ENCODE measurements at places on chromosomes 6 and 20.

DNA sequence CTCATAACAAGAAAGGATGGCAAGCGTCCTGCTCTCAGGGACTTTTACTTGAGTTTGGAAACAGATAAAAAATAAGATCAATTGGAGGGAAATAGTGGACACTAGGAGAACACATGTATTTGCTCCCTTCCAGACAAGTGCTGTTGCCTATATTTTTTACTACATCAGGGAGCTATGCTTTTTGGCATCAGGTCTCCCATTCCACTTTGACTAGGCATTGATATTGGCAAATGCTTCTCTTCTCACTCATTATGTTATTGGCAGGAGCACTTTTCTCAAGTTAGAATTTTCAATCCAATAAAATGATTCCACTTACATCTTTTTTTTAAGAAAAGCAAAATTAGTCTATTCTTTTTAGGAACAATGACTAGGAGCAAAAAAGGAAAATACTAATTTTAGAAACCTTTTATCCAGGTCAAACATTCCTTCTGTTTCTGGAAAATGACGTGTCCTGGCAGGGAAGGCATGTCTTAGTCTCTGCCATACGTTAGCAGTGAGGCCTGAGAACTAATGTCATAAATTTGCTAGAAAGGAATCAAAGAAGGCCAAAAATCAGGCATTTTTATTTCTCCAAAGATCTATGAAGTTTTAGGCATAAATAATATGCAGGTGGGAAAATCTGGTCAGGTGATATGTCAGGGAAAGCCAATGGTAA lies 21.4 kb downstream of the BCAS1 start:
- no peak for DNase-seq

DNA sequence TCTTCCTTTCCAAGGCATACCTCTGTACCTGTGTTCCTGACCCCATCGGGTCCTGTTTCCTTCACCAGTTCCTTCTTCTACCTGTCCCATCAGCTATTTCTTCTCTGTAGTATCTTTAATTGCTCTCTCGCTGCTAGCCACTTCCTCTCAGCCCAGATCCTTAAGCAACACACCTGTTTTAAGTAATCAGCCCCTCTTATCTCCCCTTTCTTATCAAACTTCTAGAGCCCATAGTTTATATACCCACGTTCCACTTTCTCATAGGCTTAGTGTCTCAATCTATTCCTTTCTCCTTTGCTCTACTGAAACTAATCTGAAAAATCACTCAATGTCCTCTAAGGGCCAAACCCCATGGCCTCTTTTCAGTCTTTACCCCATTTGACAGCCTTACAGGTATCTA lies 239.6 kb downstream of the BTBD9 start:
- no peak for DNase-seq

GRCh38 chr6:106385530-106385929 lies 25.0 kb downstream of the CRYBG1 start:
- DNase-seq = no peak

GRCh38 chr20:51828762-51829161 lies 26.4 kb upstream of the SALL4 start:
- DNase-seq = no peak

DNA sequence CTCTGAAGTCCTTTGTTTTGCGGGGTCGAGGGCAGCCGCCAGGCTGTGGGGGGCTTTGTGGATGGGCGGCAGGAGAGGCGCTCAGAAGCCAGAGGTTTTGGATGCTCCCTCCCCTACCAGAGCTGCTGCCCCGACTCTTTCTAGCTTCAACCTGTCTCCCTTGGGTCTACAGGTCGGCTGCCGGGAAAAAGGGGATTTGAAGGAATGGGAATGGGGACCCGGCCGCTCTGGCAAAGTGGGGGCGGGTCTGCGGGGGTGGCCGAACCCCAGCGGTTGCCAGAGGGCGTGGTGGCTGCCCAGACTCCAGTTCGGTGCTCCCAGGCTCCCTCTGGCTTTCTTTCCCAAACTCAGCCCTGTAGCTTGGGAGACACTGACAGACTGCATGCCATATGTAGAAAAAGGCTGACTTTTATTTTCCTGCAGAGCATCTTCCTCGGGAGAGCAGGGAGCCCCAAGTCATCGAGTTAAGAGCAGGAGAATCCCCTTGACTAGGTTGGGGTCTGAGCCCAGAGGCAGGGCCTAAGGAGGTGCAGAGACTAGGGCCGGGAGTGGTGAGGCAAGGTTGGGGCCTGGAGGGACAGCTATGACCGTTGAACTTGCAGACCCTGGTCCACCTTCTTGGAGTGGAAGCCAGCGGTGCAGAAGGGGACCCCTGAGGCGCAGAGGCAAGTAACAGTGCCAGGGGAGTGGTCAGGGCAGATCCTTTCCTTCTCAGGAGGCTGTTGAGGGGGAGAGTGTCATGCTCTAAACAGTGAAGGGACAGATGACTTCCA lies 1.4 kb upstream of the PPP1R18 start:
- no peak for DNase-seq

GRCh38 chr20:39713076-39713840 lies 751.1 kb downstream of the DHX35 start:
- peak; percentile 21 for DNase-seq

- DNase-seq = no peak
These were observed 6.2 kb downstream of the BEND6 start for GRCh38 chr6:56961151-56961550.

DNA sequence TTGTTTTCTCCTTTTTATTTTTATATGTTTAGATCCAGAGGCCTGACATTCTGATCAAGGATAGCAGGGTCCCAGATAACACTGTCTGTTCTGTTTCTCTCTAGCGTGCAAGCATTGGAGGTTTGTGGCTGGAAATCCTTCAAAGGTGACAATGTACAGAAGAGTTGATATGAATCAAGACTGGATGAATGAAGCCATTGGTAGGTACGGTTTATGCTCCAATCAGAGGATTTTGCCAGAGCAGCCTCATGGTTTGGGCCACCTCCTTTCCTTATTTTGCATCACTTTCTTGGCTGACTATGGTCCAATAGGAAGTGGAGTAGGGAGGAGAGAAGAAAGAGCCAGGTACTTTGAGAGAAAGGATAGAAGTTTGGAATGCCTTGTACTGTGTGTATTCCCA lies 484.8 kb upstream of the JAG1 start:
- no peak for DNase-seq

DNA sequence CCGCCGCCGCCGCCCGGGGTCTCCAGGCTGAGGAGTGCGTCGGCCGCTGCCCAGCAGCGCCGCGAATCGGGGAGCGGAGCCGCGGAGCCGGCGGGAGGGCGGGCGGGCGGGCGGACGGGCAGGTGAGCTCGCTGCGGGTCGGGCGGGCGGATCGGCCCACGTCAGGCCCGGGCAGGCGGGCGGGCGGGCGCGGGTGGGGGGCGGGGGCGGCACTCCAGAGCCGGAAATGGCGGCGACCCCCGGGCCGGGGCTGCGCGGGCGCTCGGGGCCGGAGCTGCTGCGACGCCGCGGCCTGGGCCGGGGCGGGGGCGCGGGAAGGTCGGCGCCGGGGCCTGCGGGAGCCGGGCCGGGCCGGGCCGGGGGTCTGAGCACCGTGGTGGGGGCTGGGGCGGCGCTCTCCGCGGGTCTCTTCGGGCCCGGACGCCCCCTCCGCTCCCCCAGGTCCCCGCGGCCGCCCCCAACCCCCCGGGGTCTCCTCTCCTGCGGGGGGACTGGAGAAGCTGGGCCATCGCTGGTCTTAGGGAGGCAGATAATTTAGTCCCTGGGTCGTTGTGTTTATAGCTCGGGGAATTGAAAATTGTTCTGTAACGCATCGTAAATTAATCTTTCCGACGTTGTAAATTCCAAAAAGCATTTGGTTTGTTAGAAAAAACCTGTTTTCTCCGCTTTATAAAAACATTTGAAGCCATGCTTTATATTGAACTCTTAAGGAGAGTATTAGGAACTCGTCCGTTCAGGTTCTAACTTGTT lies 451 bp downstream of the DNAJC5 start:
- no peak for DNase-seq

DNA sequence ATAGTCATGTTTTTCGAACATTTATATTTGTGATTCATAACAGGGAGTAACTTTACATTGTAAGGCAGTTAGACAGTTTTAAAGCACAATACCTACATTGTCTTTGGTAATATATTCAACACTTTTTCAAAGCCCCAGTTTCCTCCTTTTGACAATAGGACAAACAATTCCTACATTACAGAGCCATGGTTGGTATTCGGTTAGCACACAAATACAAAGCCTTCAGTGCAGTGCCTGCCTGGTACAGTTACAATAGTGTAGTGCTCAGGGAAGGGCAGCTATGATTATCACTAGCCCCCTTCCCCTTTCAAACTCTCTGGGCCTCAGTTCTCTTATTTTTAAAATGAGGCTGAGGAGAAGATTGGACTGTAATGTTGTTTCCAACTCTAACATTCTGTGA lies 207.8 kb downstream of the TPBG start:
- no peak for DNase-seq

GRCh38 chr6:26158076-26158580 lies 70.9 kb downstream of the HFE start:
- DNase-seq = no peak

- DNase-seq = no peak
These were observed 80.7 kb downstream of the UST start for GRCh38 chr6:148827416-148828045.

DNA sequence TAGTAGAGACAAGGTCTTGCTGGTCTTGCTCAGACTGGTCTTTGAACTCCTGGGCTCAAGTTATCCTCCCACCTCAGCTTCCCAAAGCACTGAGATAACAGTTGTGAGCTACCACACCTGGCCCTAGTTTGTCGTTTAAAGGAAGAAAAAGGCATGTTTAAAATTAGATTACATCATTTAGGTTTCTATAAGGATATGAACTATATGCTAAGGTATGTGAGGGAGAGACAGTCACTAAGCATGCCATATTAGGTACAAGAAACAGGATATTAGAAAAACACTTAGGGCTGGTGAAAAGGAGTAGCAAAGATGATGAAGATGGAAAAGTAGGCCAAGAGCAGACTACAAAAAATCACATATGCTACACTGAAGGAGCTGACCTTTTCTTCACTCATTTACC lies 106.4 kb downstream of the ASCC3 start:
- DNase-seq = no peak

- no peak for DNase-seq
These were observed 449 bp upstream of the AVP start for GRCh38 chr20:3084986-3085360.

GRCh38 chr6:143059663-143060353 lies 881 bp upstream of the AIG1 start:
- no peak for DNase-seq

- no peak for DNase-seq
These were observed 12.9 kb downstream of the RPS6KA2 start for GRCh38 chr6:166614171-166614583.

GRCh38 chr20:25037288-25038102 lies 20.4 kb downstream of the ACSS1 start:
- DNase-seq = no peak

GRCh38 chr20:18986146-18986830 lies 172.7 kb downstream of the SCP2D1 start:
- no peak for DNase-seq

DNA sequence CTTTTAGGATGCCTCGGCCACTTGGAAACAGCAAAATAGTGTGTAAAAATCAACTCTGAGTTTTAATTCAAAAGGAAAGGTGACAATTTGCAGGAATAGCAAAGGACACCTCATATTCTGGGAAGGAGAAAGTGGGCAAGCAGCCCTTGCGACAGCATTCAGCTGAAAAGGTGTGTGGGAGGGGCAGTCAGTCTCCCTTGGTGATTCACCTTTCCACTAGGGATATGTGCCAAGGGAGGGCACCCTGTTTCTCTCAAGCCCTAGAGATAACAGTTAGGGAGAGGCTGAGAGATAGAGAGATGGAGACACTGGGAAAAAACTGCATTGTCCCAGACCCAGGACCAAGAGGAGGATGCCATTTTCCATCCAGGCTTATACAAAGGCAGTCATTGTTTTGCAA lies 228.1 kb downstream of the EPM2A start:
- DNase-seq = no peak

DNA sequence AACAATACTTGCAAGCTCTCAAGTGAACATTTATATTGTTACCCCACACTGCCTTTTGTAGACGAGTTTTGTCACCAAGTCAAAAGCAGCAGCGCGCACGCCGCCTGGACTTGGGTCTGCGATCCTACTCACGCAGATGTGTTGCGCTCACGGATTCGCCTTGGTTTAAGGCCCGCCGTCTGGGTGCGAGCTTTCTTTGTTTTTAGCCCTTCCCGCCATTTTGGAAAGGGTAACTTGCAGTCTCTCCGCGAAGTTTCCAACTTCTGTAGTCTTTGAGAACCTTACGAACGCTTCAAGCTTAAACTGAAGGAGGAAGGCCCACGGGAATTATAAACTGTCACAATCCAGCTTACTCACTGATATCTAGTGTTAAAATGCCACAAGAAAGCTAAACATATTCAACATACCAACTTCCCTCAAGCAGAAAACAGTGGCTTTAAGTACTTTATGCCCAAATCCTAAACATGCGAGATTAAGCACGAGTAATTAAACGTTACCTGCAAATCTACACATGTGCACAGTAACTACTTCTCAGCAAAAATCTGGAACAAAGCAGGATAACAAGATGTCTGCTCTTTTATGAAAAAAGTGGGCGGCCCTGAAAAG lies 80.4 kb upstream of the BTN3A2 start:
- DNase-seq = no peak

- DNase-seq = no peak
These were observed 22.0 kb upstream of the BMP5 start for GRCh38 chr6:55897346-55897745.

DNA sequence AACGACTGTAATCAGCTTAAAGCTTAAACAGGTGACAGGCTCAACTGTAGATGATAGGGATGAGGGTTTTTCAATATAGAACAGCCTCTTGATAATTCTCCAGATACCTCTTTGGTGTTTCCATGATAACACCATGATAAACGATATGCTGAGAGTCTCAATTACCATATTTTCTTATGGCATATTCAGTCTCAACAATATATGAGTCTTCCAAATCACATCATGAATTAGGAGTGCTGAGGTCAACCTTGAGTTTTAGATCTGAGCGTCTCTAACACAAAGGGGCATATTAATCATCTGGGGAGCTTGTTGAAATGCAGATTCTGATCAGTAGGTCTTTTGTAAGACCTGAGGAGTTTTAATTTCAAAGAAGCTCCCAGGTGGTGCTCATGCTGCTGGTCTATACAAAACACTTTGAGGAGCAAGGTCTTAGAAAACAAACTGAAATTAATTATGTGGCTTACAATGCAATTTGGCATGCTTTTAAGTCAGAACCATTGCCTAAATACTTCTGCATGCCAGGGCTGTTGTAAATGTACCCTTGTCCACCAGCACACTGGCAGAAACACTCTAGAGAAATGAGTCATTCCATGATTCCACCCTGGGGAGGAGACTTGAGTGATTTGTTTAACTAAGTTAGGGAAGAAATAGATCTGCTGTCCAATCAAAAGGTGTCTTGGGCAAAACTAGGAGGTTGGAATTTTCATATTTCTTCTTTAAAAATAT lies 49.6 kb downstream of the PTCHD4 start:
- no peak for DNase-seq

All from NCI-H1694 (cell line).